Suppressor macrophage (primary cell): ENCODE measurements at places on chromosomes 12 and 14.

DNA sequence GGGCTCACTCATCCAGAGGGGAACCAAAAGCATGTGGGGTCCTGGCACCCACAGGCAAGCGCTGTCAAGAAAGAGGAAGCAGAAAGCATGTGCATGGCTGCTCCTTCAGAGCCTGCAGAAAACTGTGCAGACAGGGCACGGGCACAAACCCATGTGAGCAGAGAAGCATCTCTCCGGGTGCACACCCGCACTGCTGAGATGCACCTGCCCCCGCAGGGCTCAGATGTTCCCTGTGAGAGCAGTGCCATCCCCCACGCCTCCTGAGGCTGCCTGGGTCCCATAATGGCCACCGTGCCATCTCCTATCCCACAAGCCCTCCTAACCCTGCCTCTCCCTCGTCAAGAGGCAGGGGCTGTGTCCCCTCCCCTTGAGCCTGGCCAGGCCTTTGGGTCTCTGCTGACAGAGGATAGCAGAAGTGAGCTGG is 32.3 kb upstream of the INF2 start:
- DNase-seq = peak; percentile 86

GRCh38 chr14:103099733-103100280 is 5.3 kb downstream of the EXOC3L4 start:
- no peak for DNase-seq

DNA sequence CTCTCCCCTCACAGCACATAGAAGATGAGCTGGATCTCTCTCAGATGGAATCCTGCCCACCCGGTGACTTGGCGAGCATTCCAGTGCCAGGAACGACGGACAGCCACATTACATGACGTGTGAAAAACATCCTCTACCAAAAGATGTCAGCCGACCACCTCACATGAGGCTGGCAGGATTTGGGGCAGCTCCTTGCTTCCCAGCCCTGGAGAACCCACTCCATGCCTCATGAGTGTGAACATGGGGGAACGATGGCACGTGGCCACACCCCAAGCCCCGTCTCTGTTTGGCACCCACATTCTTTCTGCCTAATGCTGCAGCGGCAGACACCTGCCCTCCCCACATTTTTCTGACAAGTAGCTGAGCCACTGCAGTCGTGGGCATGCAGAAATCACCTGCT is 202.5 kb downstream of the CALM1 start:
- DNase-seq = no peak

- DNase-seq = no peak
These were observed 124.4 kb downstream of the SLC25A21 start for GRCh38 chr14:37047996-37048395.
